ENCODE measurements at places on chromosomes 3 and 15.

- DNase-seq, result peak; percentile 68
Measured at GRCh38 chr15:29822100-29822683, at the start of gene TJP1. TJP1 (minus strand) TSS chr15:29822468; CDS start chr15:29822028, 440 bp downstream.

DNA sequence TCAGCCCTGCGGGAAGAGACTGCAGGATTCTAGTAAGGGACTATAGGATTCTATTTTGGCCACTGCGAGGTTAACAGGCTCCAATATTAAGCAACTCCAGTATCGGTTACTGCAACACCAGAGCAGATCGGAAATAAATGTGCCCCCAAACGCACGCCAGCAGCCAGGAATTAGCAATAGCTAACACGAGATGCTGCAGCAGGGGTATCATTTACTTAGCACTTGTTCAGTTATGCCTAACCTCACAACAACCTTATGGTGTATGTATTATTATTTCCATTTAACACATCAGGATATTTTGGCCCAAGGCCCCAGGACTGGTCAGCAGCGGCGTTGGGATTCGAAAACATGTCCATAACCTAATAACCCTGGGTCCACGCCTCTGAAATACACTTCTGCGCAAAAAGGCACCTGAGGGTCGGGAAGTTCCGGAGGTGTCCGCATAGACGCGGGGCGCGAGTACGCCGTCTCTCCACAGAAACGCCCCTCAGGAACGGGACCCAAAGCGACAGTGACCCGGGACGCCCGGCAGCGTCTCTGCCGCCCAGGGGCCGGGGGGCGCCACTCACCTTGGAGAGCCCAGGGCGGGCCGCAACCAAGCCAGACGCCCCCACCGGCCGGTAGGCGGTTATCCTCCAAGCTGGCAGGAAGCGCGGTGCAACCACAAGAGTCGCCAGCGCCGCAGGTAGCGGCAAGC is 681 bp downstream of the PIK3CB start:
- no peak for DNase-seq

DNA sequence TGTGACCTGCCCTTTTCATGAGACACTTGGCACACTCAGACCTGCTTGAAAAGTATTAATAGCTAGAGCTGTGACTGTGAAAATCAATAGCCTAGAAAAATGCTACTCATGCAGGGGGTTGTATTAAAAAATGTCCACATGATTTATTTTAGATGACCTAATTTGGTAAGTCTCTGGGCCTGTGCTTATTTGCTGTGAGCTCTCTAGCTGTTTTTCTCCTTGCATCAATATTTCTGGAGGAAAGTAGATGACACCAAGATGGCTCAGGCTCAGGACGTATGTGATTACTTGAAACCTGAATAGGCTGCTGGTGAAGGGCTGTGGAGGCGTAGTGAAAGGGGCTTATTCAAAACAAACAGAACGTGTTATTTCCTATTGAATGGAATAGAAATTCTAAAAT is 29.5 kb downstream of the KCNAB1 start:
- no peak for DNase-seq

GRCh38 chr15:42010434-42010833 is 10.4 kb downstream of the PLA2G4E start:
- DNase-seq, result no peak

DNA sequence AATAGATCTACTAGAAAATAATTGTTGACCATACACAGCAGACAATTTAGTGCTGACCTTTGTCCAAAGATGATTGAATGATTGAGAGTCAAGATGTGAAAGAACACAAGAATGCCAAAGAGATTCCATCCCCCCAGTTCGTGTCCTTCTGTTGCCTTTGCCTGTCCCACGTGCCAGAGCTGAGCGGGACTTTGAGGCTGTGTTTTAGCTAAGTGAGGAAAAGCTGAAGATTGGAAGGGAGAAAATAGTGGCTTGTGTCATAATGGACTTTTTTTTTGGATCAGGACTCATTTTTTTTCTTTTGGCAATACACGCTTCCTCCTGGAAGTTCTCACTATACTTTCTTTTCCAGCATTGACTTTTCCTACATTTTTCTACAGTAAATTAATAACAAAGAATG is 206.6 kb upstream of the MDFIC2 start:
- no peak for DNase-seq

DNA sequence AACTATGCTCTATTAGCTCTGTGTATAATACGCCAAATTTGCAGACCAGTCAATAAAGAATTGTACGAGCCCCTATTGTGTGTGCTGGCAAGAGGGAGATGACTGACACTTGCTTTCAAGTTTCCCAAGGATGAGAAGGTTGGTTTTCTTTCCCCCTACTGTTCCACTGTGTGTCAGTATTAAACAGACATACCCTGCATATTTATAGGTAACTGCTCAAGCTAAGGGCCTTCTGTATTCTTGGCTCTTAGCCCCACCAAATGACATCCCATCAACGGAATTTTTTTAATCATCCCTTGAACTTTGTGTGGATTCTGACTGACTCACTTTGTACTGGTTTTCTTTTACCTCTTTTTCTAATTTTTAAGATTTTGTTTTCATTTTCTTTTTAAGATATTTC is 60.6 kb upstream of the GYG1 start:
- no peak for DNase-seq

GRCh38 chr15:22949074-22949547 is 31.1 kb downstream of the CYFIP1 start:
- no peak for DNase-seq

DNA sequence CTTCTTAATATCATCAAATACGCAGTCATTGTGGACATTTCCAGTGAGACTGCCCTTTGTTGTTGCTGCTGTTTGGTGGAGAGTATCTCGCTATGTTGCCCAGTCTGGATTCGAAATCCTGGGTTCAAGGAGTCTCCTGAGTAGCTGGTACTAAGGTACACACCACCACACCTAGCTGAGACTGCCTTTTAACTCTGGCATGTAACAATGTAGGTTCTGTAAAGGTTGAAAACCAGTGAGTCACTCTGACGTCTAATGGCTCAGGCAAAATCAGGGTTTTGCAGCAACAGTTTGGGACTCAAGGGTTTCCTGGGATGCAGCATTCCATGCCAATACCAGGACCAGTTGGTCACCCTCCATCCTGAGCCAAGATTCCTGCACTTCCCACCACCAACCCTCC is 52.2 kb downstream of the AQP9 start:
- DNase-seq, result no peak

DNA sequence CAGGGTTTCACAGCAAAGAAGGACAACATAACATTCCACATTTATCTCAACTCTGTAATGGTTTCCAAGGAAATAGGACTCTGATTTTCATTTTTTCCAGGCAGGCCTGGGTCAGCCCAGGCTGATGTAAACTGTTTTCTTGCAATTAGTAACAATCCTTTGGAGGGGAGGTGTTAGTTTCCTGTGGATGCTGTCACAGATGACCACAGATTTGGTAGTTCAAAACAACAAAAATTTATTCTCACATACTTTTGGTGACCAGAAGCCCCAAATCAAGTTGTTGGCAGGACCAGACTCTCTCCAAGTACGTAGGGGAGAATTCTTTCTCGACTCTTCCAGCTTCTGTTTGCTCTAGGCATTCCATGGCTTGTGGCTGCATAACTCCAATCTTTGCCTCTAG is 88.0 kb downstream of the EDEM1 start:
- no peak for DNase-seq

DNA sequence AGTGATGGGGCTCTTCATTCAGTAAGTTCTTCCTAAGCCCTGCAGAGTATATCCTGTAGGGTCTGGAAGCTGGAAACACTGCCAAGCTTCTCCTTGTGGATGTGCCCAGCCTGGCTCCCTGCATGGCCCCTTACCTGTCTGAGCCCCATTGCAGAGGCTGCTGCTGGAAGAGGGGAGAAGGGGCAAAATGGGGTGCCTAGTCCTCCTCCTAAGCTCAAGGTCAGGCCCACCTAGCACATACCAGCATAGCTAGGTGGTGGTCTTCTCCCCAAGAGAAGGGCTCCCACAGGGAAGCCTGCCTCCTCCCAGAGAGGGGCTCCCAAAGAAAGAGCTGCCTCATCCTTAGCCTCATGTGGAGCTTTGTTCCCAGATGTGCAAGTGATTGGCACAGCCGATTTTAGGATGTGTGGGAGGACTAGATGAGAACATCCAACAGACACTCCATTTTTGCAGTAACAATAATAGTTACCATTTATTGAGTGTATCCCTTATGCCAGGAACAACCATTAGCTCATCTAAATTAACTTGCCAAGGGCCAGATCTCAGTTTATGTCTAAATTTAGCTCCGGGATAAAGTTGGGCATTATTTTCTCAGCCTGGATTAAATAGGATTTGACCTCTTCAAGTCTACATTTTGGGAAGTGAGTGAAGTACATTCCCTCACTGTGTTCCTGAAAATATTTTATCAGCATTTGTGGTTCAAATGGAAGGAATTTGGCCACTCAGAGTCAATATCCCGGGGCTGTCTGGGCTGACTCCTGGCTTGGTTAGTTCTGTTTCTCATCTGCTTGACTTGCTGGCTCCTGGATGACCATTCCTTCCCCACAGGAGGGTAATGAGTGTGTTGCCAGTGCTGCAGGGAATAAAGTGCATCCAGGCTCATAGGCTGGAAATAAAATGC is 291.1 kb upstream of the ROPN1 start:
- DNase-seq, result no peak

DNA sequence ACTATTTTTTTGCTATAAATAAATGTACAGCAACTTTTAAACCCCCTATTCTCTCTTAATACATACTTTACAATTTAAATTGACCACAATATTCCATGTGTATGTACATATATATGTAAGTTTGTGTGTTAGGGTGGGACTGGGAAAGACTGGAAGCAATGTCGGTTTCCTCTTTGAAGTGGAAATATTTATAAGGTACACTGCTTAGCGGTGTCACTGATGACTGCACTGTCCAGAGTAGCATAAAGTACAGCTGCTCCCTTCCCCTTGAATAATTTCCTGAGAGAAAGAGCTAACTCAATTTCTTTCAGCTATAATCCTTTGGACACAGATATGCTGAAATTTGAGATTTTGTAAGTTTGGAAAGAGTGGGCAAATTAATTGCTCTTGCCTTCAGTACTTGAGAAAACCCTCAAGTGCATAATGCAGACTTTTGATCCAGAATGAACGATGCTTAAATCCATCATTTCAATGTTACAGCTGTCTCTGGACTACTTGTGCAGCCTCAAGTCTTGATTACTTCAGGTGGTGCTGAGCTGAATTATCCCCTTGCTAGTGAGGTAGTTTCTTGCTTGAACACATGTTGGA is 267.0 kb upstream of the CFAP20DC start:
- DNase-seq, result no peak

- no peak for DNase-seq
Measured at GRCh38 chr15:98549003-98549402, 99.3 kb upstream of the IGF1R start.

DNA sequence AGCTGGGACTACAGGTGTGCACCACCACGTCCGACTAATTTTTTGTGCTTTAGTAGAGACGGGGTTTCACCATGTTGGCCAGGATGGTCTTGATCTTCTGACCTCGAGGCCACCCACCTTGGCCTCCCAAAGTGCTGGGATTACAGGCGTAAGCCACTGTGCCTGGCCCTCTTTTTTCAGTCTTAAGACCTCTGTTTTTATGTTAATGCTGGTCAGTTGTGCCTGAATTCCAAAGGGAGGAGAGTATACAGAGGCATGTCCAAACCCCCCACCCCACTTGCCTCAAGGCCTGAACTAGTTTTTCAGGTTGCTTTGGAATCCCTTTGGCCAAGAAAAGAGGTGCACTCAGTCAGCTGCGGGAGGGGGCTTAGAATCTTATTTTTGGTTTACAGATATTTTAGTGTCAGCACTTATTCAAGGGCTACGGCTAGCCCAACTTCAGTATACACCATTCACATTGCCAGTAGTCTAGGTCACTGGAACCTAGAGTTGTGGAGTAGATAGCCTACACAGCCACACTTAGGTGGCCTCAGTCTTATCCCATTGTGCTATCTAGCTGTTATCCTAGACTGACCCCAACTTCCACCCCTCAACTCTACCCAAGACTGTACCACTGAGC is 128.0 kb upstream of the TPM1 start:
- no peak for DNase-seq

DNA sequence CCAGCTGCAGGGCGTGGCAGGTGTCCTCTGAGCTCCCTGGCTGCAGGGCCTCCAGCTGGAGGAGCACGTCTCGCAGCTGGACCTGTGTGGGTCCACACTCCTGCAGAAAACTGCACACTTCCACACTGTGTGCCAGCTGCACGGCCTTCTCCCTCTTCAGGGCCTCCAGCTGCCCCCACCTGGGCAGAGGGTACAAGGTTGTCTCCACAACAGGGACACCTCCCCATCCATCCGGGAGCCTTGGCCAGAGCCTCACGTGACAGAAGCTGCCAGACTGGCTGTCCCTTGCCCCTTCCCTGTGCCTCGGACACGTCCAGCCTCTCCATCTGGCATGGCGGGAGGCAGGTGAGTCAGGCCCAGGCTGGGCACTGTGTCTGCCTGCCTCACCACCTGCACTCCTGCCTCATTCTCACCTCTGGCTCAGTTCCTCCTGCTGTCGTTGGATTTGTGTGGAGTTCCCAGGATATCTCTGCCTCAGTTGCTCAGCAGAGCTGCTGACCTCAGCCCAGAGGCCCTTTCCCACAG is 14.5 kb downstream of the SPTBN5 start:
- no peak for DNase-seq

DNA sequence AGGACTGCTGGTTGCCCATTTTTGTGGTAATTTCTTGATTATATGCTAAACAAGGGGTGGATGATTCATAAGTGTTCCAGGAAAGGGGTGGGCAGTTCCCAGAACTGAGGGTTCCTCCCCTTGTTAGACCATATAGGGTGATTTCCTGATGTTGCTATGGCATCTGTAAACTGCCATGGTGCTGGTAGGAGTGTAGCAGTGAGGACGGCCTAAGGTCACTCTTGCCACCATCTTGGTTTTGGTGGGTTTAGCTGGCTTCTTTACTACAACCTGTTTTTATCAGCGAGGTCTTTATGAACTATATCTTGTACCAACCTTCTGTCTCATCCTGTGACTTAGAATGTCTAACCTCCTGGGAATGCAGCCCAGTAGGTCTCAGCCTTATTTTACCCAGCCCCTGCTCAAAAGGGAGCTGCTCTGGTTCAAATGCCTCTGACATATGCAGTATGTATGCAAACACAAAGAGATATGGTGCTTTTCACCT is 46.2 kb downstream of the C3orf38 start:
- DNase-seq, result no peak

- no peak for DNase-seq
Measured at GRCh38 chr3:176514297-176514696, 683.0 kb downstream of the TBL1XR1 start.

DNA sequence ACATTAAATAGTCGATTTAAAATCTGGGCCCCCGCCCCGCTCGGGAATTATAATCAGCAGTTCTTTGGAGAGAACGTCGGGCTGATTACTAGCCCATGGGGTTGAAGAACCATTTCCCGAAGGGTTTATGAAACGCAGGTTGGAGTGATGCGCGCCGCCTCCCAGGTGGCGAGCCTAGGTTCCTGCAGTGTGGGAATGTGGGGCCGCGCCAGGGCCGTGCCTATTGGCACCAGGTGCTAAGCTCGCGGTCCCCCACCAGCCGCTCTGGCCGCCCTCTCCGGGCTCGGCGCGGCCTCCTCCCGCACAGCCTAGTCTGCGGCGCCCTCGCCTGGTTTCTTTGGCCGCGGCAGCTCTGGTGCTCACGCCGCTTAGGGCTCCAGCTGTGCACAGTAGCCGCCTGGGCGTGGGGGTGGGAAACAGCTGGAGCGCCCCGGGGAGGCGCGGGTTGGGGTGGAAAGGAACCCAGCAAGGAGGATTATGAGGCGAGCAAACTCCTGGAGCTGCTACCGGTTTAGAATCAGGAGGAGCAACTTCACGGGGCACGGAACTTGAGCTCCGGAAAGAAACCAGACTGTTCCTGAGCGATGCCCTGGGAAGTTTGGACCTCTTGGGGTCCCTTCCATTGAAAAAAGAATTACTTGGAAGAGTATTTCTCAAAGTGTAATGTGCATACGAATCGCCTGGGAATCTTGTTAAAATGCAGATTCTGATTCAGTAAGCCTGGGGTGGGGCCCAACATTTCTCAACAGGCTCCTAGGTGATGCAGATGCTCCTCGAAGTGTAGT is 5.6 kb upstream of the MECOM start:
- peak; percentile 62 for DNase-seq

Data from left renal cortex interstitium (tissue), 4 donors.